ENCODE measurements at places on chromosomes 6 and 20. TPM values are rescaled to one million over a fixed set of nuclear protein-coding genes. Genes with fewer than 3 reads are reported as not detected.

- DNase-seq = no peak
Observed at GRCh38 chr6:37946057-37946456, 126.5 kb downstream of the ZFAND3 start.

- DNase-seq = no peak
Observed at GRCh38 chr20:38300438-38300837, 3.5 kb upstream of the BPI start.

DNA sequence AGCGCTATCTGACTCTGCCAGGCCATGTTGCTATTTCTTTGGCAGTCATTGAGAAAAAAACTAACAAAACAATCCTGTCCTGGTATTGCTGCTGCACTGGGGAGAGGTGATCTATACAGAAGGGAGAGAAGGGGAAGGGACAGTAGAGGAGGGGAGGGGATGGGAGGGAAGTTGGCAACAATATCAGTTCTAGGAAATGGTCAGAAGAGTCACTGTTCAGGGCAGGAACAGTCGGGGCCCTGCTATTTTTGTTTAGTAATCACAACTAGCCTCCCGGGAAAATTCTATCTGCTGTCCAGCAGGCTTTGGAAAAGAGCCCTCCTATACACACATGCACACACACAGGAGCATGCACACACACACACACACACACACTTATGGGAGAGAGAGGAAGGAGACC, 142.3 kb upstream of the CARMIL1 start:
- no peak for DNase-seq

DNA sequence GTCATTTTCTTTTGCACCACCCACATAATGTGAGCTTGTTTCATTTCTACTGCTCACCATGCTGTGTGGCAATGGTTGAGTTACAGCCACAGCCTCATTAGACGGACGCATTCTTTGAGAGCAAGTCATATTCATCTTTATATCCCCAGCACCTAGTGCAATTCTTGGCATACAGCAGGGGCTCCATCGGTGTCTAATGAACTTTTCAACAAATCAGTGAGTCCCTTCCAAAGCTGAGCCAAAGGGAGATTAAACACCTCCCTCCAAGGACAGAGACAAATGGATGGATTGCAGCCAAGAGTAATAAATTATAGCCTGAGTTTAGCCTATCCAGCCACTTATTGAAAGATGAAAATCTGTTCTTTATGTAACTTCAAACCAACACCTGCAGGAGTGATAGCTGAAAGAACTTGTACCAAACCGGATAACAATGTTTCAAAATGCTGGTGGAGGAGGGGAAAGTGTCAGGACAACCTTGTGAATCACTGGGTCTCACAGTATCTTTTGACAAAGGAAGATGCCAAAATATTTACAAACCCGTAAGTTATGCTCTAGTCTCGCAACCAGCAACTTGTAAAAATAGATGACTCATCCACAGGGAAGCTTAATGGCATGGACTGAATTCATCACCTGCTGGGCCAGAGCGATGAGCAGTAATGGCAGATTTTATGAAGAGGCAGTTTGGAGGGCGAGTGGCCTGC, 139.0 kb downstream of the PXDC1 start:
- peak; percentile 85 for DNase-seq

DNA sequence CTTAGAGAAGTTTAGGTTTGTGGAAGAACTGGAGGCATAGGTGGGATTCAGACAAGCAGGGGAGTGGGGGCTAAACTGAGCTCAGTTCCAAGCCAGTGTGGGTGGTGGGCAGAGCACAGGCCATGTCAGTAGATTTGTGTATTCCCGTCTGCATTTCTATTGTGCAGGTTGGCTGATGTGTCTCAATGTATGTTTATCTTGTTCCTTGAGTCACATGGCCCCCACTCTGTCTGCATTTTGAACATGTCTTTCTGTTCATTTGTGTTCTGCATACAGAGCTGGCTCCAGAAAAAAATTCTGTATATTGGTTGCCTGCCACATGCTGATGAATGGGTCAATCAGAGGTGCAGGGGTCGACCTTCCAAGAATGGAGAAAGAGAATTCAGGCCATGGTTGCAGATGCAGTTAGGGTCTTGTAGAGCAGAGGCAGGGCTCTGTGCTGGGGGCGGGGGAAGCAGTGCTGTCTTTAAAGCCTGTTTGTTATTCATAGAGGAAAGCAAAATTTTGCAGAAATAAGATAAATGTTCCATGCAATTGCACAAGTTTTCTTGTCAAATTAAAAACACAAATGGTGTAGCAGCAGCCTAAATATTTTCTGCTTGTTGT, 166.7 kb downstream of the CDH26 start:
- DNase-seq = no peak

DNA sequence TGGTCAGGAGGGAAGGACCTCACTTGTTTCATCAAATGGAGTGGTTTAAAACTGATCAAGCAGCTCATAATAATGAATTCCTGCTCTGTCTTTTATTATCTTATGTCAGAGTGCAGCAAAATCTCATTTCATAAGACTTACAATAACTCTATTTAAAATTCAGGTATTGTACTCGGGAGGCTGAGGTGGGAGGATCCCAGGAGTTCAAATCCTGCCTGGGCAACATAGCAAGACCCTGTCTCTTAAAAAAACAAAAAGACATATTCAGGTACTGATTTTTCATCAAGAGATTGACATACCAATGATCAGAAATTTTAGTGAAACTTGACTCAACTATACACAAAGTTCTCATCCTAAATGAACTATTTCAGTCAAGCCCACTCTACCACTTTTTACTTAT, 5.6 kb upstream of the DYNLRB1 start:
- DNase-seq = no peak

- peak; percentile 85 for DNase-seq
Observed at GRCh38 chr6:132132924-132133639, 181.9 kb upstream of the CCN2 start.

- DNase-seq = no peak
Observed at GRCh38 chr20:50315586-50316551, 125.2 kb downstream of the CEBPB start.

- peak; percentile 80 for DNase-seq
Observed at GRCh38 chr6:139981768-139982181, 607.3 kb upstream of the CITED2 start.

DNA sequence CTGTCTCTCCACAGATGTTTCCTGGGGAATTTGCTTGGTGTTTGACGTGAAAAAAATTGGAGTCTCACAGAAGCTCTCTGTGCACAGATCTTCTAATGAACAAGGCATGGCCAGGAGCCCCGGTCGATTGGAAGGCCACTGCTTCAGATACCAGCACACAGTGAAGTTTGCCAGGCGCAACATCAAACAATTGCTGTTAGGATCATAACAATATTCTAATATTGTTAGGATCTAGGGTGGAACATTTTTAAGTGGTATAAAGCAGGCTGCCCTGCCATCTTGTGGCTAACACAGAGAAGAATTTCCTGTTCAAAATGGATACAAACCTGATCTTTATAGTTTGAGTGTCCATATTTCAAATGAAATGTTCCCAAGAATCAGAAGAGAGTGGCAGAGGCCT, 64.1 kb downstream of the C6orf118 start:
- peak; percentile 2 for DNase-seq

DNA sequence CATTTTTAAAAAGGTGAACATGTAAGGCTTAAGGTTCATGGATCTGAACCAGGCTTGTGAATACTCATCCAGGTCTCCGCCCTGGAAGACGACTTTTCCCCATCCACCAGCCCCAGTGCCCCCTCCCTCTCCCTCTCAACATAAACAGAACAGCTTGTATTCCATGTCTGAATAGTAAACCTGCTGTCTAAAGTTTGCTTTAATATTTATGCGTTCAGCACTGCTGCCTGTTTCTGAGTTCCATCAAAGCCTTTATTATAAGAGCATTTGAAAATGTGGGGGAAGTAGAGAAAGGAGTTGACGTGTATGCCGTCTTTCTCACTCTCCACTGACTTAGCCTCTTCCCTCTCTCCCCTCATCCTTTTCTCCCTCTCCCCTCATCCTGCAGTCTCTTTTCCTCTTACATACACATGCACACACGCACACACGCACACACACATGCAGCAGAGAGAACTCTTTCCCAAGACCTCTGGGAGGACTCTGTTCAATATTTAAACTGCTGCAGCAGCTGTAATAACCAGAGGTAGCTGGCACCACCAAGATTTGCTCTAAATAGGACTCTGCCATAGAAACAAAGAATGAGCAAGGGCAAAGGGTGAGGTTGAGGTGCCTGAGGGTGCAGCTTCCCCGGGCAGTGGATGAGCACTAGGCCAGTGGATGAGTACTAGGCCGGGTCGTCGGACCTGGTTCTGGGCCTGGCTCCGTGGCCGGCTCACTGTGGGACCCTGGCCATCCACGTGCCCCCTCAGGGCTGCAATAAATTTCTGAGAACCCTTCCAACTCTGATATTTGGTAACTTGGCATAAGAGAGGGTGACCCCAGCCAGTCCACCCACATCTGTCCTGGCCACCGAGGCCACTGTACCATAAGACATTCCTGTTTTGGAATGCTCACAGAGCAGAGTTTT, 35.4 kb upstream of the VSTM2L start:
- DNase-seq = no peak

GRCh38 chr6:134676307-134677281, 273.3 kb downstream of the ALDH8A1 start:
- DNase-seq = peak; percentile 11

GRCh38 chr20:33667245-33667675, 517 bp downstream of the ACTL10 start:
- DNase-seq = no peak

GRCh38 chr6:8389036-8389818, 46.1 kb downstream of the SLC35B3 start:
- DNase-seq = no peak

- DNase-seq = no peak
Observed at GRCh38 chr20:11686195-11686594, 231.5 kb upstream of the BTBD3 start.

GRCh38 chr6:148348335-148348734, 5.7 kb downstream of the SASH1 start:
- DNase-seq = no peak

GRCh38 chr6:22214314-22214713, 82.5 kb downstream of the PRL start:
- DNase-seq = no peak

GRCh38 chr6:21595285-21596144, 2.0 kb downstream of the SOX4 start:
- no peak for DNase-seq

GRCh38 chr20:48620507-48621375, 207.1 kb downstream of the PREX1 start:
- peak; percentile 52 for DNase-seq

GRCh38 chr6:112939563-112939962, 592.4 kb downstream of the RFPL4B start:
- no peak for DNase-seq

- DNase-seq = peak; percentile 90
Observed at GRCh38 chr6:30828027-30828962, 56.0 kb upstream of the DDR1 start.

GRCh38 chr6:19369785-19370184, 467.4 kb upstream of the ID4 start:
- DNase-seq = no peak

DNA sequence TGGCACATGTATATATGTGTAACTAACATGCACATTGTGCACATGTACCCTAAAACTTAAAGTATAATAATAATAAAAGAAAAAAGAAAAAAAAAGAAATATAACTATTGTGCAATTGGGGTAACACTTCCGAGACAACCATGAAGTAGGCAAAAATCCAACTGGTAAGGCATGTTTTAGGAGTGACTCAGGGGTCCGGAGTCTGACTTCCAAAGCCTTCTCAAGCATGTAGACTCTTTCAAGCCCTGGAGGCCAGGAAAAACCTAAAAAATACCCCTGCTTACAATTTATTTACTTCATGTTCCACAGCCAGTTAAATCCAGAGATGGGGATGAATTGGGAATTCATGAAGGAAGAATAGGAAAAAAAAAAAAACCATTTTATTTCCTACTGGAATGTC, 161.3 kb upstream of the PHACTR1 start:
- peak; percentile 61 for DNase-seq

DNA sequence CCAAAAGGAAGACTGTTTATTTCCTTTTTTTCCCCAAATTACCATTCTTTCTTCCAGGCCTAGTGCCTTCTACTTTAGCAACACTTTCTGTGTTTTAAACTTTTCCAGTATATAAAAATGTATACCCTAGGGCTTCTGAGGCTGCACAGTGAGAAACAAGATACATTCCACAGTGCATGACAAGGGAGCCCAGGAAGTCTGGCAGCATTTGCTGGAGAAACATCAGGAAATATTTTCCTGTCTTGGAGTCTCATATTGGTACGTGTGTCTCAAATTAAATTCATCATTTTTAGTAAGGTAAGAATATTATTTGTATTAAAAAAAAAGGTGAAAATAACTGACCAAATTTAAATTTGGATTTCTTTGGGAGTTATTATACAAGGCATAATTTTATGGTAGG, 662.6 kb downstream of the RFPL4B start:
- DNase-seq = peak; percentile 35

Gene ZNF335
- polyA plus RNA-seq = 17.8 TPM

Gene GUCA1A
- 0.34 TPM for polyA plus RNA-seq

Gene SNAP25
- polyA plus RNA-seq = 2.0 TPM

Gene TSPO2
- not detected for polyA plus RNA-seq

Gene NCOA6
- 13.1 TPM for polyA plus RNA-seq

Gene GSTA5
- polyA plus RNA-seq = not detected

Gene BANF2
- polyA plus RNA-seq = not detected

Gene DUSP15
- not detected for polyA plus RNA-seq

Gene GJA10
- polyA plus RNA-seq = not detected

Gene B4GALT5
- 18.4 TPM for polyA plus RNA-seq

Gene VSTM2L
- 0.19 TPM for polyA plus RNA-seq

Gene AFG1L
- polyA plus RNA-seq = 1.0 TPM

Gene PAK5
- polyA plus RNA-seq = not detected

Gene PROKR2
- polyA plus RNA-seq = not detected

Gene WASF1
- polyA plus RNA-seq = 15.6 TPM

Gene MTFR2
- 6.0 TPM for polyA plus RNA-seq

Gene SPATS1
- polyA plus RNA-seq = not detected

All from IMR-90 (cell line).